C1 segment of cervical spinal cord (tissue), 14 donors: ENCODE measurements at places on chromosomes 2 and 18.

DNA sequence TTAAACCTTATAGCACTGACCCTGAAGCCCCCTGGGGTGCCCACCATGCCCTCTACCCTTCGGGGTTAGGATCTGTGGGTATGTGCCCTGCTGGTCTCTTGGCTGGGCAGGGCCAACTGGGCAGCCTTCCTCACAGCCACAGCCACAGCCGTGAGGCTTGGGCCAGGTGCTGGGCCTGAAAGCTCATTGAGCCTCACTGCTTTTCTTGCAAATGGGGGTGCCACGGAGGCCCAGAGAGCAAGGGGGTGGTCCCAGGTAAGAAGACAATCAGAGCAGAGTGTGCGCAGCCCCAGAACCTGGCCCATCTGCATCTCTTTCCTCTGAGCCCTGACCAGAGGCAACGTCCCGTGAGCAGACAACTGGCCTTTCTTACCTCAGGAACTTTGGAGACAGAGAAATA lies 34.7 kb downstream of the KCNF1 start:
- DNase-seq = no peak

GRCh38 chr2:172430027-172430426 lies 2.6 kb downstream of the ITGA6 start:
- no peak for DNase-seq

GRCh38 chr2:161972866-161973265 lies 101.1 kb downstream of the DPP4 start:
- DNase-seq = no peak

DNA sequence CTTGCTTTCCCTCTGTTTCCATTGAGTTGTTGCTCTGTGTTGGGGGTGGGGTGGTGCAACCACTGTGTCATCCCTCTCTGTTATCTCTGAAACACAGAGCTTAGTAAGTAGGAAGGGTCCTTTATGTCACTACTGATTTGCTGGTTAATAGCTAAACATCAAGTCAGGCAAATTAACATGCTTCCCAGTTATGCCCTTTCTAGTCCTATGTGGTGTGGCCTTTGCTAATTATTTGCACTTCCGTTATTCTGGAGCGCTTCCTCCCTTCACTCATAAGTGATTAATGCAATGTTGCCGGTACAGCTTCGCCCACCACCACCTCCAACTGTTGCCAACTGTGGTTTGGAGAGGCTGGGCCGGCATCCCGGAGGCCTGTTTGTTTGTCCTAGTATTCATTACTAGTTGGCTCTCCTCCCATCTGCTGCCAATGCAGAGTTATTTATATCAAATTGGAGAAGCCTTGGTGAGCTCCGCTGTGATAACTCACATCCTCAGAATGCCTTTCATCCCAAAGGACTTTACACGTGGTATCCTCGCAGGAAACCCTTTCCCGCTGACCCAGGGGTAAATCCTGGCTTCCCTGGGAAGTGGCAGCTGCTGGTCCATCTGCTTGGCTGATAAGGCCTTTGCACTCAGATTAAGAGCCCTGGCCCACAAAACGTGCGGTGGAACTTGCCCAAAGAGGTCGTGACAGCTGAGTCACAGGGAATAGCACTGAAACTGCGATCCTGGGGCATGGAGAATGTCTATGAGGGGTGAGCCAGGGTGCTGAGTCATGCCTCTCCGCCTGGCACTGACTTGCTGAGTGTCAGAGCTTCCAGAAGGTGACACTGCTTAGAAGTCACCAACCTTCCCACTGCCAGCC lies 72.0 kb upstream of the ZCCHC2 start:
- no peak for DNase-seq

- no peak for DNase-seq
These were observed 1744.3 kb upstream of the PIK3C3 start for GRCh38 chr18:40210696-40211095.

GRCh38 chr2:11726384-11726783 lies 20.0 kb upstream of the LPIN1 start:
- no peak for DNase-seq

GRCh38 chr2:207692206-207693065 lies 19.0 kb upstream of the CCNYL1 start:
- peak; percentile 10 for DNase-seq

DNA sequence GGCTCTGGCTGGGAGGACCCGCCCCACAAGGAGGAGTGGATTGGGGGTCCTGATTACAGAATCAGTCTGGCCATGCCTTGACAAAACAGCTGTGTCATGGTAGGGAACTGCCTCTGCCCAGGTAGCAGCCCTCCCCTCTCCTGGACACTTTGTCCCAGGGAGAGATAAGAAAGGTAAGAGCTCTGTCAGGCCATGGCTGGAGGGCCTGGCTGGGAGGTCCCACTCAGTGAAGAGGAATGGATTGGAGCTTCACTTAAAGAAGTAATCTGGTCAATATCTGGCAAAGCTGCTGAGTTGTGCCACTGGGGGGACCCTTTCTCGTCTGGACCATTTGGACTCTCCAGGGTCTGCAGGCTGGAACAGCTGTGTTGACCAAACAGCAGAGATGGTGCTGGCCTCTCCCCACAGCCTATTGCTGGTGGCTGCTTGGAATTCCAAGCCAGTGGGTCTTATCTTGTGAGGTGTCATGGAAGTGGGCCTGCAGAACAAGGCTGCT lies 75.4 kb downstream of the EPC2 start:
- no peak for DNase-seq

DNA sequence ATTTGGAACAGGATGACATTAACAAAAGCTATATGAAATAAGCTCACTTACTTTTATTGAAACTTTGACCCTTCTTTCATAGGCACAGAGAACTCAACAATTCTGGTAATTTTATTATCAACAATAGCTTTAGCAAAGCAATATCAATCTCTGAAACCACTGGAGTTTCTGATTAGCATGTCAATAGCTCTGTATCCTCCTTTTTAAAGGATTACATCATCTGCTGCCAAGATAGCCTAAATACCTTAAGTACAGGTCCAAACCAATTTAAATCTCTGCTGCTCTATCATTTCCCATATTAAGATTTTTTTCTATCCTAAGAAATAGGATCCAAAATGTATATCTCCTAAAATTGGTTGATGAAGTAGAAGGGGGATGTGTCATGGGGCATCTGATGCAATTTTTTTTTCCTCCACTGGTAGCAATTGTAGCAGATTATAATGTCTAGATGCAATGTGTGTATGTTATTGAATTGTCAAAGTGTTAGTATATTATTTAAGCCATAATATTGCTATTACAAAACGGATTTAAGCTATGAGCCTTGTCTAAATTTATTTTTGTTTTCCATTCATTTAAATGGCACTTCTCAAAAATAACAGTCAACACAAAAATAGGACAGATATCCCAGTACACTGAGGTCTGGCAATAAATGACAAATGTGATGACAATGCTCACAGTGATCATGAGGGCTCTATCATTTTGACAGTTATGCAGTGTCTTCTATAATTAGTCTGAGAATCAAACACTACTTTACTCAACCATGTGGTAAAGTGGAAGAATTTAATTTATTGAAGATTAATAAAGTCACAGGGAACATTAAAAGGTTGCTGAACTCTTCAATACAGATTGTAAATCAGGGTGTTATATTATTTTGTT lies 328.4 kb downstream of the CDH7 start:
- DNase-seq = no peak

- no peak for DNase-seq
These were observed 11.9 kb downstream of the TFCP2L1 start for GRCh38 chr2:121273116-121273515.

DNA sequence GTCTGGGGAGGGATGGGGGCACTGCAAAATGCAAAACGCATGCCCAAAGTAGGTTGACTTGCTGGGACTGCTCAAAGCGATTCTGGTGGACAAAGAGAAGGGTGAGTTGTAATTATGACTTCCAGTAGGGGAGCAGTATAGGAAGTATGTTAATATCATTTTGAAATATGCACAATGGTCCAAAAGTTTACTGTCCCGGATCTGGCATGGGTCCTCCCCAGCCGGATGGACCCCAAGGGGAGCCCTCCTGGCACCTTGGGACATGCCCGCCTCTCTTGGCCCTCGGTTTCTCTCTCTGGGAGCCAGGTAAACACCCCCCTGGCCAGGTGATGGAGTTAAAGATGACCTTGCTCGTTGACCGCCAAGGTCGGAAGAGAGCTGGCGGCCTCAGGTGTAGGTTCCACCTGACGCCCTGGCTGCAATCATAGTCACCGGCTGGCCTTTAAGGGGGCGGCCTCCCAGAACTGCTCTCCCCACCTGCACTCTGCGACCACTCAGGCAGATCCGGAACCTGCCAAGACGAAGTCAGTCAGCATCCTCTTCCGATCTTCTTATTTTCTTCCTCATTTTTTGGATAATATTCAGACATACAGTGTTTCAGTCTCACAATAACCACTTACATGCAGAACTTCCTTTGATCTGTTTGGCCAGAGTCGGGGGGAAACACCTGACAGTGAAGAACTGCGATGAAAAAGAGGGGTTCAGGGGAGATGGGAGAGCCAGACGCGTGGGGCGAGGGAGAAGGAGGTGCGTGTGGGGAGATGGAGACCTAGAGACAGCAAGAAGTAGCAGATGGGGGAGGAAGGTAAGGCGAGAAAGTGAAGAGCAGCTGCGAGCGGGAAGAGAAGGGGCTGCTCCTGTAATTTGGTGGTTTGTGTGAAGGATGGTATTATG lies 148.3 kb downstream of the MEIS1 start:
- DNase-seq = no peak

DNA sequence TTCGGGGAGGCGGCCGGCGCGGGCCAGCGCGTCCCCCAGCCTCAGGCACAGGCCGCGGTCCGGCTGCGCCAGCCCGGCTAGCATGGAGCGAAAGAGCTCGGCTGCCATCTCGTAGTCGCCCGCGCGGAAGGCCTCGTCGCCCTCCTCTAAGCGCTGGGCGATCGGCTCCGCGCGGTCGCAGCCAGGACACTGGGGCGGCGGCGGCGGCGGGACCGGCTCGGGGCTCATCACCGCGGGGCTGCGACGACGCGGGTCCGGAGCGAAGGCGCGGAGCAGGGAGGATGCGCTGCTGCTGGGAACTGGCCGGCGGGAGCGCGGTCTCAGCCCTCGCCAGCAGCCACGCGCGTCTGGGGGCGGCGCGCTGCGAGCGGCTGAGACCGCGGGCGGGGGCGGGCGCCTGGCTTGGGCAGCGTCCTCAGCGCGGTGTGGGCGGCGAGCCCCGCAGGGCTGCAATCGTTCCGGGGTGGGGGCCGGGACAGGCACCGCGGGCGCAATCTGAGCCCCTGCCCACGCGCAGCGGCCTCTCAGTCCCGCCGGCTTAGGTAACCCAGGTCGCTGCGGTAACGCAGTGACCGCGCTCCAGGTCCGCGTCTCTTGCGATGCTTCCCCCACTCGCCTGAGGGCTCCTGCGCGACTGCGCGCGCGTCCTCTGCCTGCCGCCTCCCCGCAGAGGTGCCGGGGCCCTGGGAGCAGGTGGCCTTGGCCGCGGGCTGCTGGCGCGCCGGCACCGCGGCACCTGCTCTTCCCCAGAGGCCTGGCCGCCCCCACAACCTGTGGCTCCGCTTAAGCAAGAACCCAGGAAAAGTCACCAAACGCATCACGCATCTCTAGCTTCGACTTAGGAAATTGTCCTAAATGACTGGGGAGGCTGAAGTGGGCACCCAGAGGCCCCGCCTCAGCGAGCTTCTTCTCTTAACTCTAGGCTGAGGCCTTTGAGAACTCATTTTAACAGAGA lies at the start of gene LONRF2:
Gene LONRF2 (minus strand): TSS at position 636 of the 955 bp plus-strand sequence. CDS start 408 bp downstream, at position 228.
- peak; percentile 41 for DNase-seq

DNA sequence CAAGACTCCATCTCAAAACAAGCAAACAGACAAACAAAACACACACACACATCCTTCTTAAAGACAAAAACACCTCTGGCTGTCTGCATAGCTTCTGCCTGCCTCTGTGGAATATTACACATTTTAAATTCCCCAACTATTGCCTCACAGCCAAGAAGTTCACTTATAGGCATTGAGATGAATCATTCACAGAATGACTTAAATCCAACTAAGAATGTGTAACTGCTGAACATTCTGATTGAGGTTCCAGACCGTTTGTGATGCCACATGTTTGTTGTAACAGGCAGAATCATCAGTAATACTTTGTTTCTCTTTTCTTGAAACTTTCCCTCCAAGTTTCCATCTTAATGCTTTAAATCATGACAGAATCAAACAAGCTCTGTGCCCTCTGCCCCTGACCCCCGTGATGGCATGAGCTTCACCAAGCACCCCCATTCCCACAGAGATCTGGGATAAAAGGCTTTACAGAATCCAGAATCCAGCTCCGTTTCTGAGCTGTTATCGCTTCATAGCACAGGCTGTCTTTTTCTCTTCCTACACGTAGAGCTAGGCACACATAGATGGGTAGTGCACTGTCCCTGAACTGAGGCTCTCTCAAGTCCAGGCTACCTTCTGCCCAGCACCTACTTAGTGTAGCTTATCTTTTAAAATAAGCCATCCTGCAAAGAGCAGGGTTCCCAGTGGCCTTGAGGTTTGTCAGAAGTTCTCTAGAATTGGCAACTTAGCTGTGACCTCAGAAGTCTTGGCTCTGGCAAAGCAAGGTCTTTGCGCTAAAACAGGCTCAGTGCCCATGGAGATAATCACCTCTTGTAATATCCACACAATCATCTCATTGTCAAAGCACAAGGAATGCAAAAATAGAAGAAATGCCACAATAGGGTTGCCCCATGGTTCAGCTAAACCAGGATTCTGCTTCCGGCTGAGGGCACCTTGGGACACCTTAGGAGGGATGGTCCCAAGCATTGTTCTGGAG lies 32.9 kb downstream of the EPAS1 start:
- DNase-seq = no peak

DNA sequence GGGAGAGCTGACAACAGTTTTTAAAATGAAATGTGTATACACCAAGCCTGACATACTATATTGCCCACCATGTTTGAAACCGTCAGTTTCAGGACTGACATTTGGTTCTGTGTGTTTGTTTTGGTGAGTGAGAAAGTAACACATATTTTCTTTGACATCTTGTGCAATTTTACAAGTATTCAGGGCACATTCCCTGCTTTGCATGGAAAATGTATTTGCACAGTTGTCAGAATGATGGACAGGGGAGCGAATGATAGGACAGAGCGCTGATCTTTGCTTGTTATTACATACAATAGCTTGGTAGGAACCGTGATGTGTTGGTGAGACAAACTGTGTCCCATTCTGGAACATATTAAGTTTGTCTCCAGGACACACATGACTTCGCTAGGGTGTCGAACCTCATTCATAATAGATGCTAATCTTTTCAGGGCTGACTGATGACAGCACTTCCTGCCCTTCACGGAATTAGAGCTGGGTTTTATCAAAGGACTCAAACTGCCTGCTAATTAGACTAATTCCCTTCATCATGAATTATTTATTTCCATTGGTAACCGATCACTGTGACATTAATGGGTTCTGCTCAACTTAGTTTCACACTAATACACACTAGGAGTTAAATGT lies 158.5 kb downstream of the CDCA7 start:
- no peak for DNase-seq

GRCh38 chr18:68568364-68569155 lies 146.3 kb downstream of the TMX3 start:
- no peak for DNase-seq

- DNase-seq = no peak
These were observed 57.5 kb upstream of the MFF start for GRCh38 chr2:227267410-227268115.

DNA sequence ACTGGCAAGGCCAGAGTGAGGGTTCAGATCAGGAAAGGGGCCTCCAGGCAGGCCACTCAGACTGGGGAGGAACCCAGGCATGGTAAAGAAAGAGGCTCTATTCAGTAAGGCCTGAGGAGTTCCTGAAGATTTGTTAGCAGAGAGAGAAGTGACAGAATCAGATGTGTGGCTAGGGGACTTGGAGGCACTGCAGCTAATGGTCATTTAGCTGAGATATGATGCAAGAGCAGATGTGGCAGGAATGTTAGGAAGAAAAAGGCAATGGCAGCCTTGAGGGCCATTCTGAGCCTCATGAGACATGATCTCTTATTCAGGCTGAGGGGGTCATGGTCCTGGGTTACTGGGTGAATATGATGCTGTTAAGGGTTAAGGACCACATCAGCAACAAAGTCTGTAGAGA lies 73.4 kb downstream of the CCDC93 start:
- no peak for DNase-seq
